ENCODE measurements at places on chromosomes 7 and 10.
A peak's percentile ranks its signal among the peaks of the same experiment; 100 is the strongest.

GRCh38 chr7:1981878-1982230 lies 250.9 kb downstream of the MAD1L1 start:
- DNase-seq, result no peak

- DNase-seq, result no peak
Observed at GRCh38 chr10:14556285-14556956, 218.3 kb downstream of the FAM107B start.

DNA sequence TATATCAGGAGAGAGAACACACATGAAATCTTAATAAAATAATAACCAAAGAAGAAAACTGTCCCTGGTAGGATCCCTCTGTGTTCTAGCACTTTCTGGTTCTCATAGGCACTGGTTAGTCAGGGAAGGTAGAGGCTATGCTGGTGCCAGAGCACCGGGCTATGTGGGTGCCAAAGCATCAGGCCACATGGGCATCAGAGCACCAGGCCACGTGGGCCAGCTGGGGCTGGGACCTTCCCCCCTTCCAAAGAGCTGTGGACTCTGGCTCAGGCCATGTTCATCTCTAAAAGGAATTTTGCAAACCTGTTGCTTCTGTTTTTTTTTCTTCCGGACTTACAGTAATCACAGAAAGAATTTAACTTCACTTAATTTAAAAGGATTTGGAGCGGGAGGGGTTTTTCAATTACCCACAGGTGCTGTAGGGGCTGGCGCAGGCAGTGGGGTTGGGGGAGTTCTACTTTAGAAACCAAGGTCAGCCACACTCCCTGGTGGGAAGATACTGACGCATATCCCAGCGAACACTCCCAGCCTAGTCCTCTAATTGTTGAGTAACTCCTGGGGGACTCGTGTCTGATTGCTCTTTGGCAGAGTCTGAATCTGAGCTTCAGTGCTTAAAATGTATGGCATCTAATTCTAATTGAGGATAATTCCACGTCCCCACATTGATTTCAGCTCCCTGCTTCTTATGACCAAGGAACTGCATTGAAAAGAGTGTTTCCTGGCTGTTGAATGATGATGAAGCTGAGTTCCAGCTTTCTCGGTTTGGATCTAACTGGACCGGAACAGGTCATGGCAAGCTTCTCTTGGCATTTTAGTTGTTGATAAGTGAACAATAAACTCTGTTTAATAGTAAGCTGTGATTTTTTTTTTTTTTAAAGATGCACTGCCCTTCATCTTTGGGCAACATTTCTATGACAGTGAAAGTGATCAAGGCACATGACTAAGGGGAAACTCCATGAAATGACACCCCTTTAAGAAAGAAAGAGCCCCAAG lies 110.7 kb upstream of the FZD8 start:
- no peak for DNase-seq

DNA sequence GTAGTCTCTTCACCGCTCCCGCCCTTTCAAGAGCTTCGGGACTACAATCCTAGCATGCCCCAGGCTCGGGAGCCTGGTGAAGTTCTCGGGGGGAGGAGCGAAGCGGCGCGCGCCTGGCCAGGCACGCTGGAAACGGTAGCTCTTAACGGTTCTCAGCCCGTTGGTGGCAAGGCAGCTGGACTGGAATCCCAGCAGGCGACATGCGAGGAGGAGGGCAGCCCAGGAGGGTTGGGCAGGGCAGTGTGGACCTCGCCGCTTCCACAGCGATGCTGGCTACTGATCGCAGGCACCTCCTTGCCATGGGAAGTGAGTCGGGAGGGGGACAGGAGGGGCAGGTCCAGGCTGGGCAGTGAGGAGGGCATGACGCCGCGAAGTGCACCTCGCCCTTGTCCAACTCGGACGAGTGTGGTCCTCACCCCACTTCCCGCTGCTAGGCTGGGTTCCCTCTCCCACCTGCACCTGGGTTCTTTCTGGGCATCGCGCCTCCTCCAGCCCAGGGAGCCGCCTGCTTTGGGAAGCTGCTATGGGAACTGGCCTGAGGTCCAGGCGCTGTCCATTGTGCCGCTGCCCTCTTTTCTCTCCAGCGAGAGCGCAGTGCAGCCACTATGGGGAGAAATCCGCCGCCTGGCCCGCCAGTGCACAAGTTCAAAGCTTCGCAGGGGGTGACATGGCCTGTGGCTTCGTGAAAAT lies 367.8 kb upstream of the NUPR2 start:
- no peak for DNase-seq

DNA sequence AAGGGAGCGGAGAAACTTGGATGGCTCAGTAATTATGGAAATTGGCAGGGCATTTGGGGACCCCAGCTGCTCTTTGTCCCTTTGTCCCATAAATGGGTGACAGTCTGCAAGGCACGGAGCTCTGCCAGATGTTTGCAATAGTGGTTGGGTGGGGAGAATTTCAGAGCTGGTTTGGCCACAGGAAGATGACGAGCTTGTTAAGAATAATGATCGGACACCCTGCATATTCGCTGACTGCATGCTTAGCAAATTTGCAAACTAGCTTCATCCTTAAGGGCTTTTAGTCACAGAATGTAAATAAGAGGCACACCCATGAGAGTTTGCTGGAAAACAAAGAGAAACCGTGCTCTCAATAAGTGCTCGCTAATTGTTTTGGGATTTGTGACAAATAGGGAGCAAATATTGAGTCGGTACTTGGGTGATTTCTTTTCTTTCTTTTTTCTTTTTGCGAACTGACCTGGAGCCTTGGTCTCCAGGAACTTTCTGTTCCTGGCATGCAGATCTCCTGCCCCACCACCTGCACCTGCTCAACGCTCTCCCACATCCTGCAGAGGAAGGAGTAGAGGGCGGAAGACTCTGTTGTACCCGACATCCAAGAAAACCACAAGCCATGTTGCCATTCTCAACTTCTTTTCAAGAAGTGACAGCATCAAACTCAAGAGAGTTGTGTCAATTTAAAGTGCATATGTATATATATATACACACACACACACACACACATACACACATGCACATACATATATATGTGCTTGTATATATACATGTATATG lies 238.9 kb downstream of the CAMK1D start:
- DNase-seq, result peak; percentile 50

DNA sequence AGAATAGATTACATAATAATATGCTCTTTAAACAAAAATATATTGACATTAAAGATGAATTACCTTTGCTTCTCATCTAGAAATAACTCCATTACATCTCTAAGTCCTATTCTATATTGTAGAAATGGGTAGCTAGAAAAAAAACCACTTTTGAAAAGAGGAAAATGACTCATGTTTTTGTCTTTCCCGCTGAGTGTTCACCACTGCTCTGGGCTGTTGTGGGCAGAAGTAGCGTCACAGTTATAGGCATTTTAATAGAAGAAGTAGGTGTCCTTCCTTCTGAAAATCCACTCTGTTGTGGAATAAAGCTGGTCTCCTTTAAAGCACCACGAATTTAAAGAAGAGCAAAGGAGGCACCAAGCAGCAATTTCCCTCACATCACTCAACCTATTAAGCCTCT lies 117.6 kb upstream of the NFE2L3 start:
- DNase-seq, result no peak

- DNase-seq, result peak; percentile 45
Observed at GRCh38 chr7:55593515-55594318, 21.4 kb upstream of the VOPP1 start.

GRCh38 chr10:104334561-104334960 lies 3.7 kb downstream of the ITPRIP start:
- no peak for DNase-seq

DNA sequence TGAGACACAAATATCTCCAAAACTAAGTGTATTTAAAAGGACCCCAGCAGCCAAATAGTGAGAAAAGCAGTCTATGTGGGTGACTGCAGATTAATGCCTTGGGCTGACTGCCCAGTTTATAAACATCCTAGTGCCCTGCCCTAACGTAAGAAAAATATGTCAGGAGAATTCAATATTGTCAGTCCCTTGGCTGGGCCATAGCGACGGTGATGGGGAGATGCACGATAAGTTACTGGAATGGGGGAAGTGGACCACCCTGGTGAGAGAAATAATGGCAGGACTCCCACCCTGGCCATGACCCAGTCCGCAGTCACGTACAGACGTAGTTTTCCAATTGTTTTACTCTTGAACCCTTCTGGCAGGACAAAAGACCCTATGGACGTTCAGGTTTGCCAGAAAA lies 48.0 kb downstream of the JCAD start:
- no peak for DNase-seq

- no peak for DNase-seq
Observed at GRCh38 chr10:97485647-97486281, 12.5 kb downstream of the MMS19 start.

GRCh38 chr7:149598721-149599308 lies 101.2 kb upstream of the ZNF746 start:
- DNase-seq, result no peak

- DNase-seq, result no peak
Observed at GRCh38 chr7:125241548-125241947, 311.9 kb upstream of the POT1 start.

DNA sequence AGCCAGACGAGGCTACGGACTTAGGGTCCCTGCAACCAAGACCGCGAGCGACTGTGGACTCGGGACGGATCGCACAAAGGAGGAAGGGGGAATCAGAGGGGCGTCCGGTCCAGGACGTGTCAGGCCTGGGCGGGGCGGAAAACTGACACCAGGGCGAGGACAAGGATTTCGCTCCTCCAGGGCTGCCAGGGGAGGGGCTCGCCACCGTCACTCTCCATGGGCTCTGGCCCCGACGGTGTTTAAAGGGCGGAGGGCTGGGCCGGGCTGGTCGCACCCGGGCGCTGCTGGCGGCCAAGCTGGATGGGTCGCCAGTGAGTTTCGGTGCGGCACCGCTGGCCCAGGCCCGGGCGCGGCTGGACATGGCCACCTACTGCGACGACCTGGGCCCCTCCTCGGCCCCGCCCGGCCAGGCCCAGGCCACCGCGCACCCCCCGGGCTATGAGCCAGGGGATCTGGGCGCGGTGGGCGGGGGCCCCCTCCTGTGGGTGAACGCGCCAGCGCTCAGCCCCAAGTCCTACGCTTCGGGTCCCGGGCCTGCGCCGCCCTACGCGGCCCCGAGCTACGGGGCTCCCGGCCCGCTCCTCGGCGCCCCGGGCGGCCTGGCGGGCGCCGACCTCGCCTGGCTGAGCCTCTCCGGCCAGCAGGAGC lies at the start of gene FOXI2:
TSS of gene FOXI2 (plus strand) at position 271 of the 648 bp plus-strand sequence. CDS start at position 360, 89 bp downstream.
- no peak for DNase-seq

GRCh38 chr7:110076194-110076593 lies 1014.7 kb upstream of the LRRN3 start:
- no peak for DNase-seq

- DNase-seq, result no peak
Observed at GRCh38 chr7:72080865-72081510, 331.1 kb downstream of the CALN1 start.

DNA sequence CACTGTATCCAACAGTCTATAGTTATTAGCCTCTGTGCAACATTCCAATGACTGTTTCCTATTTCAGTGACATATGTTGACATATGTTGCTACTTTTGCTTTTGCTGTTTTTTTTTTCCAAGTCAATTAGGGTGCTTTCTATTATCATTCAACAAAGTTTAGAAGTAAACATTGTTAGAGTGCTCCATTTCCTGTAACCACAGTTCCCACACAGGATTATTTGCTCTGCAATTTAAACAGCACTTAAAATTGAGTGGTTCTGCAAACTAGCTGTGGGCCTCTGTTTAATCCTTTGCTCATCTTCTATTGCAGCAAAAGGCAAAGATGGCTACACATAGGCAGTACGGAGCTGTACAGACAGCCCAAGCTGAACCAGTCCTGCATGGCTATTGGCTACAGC lies 46.5 kb upstream of the PTN start:
- peak; percentile 86 for DNase-seq

- DNase-seq, result peak; percentile 49
Observed at GRCh38 chr7:114048386-114049235, 129.8 kb upstream of the PPP1R3A start.

Measured in NCI-H1105 treated with DMSO at 0.1 percent for 48 hours (cell line).